Mammary epithelial cell (primary cell): ENCODE measurements at places on chromosomes 1 and 21. TPM values are rescaled to one million over a fixed set of nuclear protein-coding genes. Genes with fewer than 3 reads are reported as not detected.

DNA sequence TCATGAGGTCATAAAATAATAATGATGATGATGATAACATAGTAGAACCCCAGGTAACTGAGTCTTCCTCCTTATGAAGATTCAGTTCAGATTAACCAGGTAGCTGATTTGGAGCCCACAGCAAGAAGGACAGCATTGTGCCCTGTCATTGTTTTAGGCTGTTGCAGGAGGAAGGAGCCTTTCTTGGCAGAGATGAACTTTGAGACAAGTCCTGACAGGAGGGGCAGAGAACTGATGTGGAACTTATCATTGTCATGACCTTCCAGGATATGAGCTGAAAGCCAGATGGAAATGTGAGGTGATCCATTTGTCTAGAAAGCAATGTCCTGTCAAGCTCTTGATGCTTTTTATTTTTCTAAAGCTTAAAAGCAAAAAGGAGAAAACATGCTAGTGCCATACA lies 132.6 kb upstream of the COA6 start:
- DNase-seq = peak; percentile 52

GRCh38 chr1:90969241-90969640 lies 52.6 kb downstream of the ZNF644 start:
- DNase-seq = no peak

- DNase-seq = no peak
Observed at GRCh38 chr1:3121401-3122210, 52.6 kb downstream of the PRDM16 start.

DNA sequence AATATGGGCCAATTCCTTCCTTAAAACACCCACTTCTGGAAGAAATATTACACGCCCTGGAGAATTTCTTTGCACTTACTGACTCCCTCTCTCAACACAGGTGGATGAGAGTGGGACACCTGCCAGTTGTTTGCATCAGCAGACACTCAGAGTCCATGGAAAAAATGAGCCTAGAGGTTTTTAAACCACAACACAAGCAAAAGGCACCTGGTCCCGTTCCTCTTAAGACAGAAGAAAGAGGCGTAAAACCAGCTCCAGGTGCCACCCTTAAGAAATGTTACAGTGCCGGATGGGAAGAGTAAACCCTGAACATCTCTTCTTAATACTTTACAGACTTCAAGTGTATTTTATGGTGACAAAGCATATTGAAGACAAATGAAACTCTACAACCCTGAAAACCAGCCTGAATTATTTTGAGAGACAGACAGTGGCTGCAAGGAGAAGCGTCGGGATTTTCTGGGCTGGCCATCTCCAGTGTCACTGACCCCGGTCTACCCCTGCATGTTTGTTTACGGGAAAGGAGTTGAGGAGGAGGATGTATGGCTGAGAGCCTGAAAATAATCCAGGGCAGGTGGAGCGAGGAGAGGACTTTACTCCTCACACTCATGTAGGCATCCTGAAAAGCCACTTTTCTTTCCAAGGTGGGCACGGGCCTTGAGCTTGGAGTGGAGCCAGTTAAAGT lies 7.8 kb upstream of the RIPK4 start:
- no peak for DNase-seq

GRCh38 chr1:116491700-116492357 lies 79.0 kb downstream of the CD58 start:
- no peak for DNase-seq

PSRC1 gene
- total RNA-seq = 4.3 TPM

DNA sequence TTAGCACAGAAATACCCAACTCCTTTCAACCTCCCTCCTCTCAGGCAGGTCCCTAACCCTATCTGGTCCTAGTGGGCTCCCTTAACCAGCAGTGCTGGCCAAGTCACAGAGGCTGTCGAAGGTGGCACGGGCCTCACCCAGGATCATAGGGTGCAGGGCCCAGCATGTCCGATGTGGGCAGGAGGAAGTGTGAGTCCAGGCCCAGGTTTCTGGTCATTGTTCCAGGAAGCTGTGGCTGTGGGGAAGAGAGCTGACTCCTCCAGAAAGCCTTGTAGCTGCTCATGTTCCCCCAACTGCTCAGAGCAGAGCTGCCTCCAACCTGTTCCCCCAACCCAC lies 2.4 kb downstream of the CCDC17 start:
- DNase-seq = no peak

- DNase-seq = no peak
Observed at GRCh38 chr1:61907102-61907501, 164.8 kb downstream of the PATJ start.

GRCh38 chr1:237799762-237800474 lies 90.8 kb downstream of the ZP4 start:
- DNase-seq = peak; percentile 77

GRCh38 chr21:28632755-28633408 lies 359.8 kb downstream of the LTN1 start:
- DNase-seq = peak; percentile 97

DNA sequence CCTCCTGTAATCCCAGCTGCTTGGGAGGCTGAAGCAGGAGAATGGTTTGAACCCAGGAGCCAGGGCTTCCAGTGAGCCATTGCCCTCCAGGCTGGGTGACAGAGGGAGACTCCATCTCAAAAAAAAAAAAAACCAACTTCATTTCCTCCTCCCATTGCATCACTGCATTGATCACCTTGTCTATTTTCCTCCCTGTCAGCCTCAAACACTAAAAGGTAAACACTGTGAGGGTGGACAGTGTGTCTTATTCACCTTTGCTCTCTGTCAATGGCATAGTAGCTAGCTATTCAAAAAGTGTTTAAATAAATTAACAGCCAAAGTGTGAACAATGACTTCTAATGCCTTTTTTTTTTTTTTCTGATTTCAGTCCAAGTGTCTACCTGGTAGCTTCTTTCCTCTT lies 13.4 kb upstream of the DESI2 start:
- no peak for DNase-seq

GRCh38 chr1:37951783-37952624 lies 5.2 kb upstream of the INPP5B start:
- DNase-seq = no peak

PRAMEF7 gene
- total RNA-seq = not detected

C1orf21 gene
- total RNA-seq = 37.2 TPM

OR2T11 gene
- not detected for total RNA-seq

GPATCH2 gene
- 25.8 TPM for total RNA-seq
